ENCODE measurements at places on chromosomes 1 and 21.

DNA sequence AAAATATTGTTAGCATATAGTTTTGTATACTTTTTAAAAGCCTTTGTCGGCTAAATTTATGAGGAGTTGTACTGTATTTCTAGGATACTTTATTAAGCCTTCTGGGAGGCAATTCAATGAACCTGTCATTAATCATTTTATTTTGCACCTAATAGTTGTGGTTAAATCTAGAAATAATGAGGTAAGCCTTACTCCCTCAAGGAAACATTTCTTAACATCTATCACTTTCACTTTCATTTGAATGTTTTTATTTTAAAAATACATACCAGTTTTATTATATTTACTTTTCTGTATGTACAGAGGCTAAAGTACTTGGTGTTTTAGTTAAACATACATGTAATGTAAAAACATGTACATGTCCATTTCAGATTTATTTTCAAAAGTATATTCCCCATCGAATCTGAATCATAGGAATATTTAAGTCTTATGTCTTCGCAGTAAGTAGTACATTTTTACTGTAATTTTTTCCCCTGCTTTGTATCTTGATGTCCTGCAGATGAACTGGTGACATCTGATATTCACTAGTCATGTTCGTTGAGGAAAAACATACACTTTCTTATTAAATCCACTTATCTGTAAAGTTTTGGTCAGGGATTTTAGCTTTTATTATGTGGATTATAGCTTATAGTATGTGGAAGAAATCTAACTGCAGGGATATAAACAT lies 82.8 kb downstream of the DISP1 start:
- no peak for DNase-seq

- no peak for DNase-seq
Observed at GRCh38 chr1:175174309-175175102, 18.1 kb downstream of the KIAA0040 start.

GRCh38 chr1:156356262-156356874 lies 12.6 kb upstream of the RHBG start:
- DNase-seq, result no peak

- no peak for DNase-seq
Observed at GRCh38 chr1:177996957-177997356, 27.1 kb upstream of the SEC16B start.

DNA sequence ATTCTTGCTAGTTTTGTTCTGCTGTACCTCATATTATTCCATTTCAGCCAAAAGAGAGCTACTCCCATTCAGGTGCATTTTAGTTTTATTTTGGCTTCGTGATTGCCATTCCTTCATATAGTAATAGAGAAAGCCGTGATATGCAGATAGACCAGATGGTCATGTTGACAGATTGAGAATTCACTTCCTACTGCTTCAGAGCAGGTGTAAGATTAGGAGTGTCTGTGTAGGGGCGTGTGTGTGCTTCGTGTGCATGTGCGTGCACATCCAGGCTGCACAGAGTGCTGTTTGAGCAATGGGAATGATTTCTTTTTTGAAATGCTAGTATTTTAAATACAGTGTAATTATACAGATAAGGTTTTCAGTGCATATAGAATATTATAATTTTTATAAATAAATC lies 10.3 kb downstream of the NFIA start:
- DNase-seq, result no peak

GRCh38 chr1:1119272-1119890 lies 3.5 kb upstream of the C1orf159 start:
- no peak for DNase-seq

GRCh38 chr1:91026320-91026719 lies 4.5 kb upstream of the ZNF644 start:
- DNase-seq, result no peak
